ENCODE measurements at places on chromosomes 7 and 10.

GRCh38 chr7:131108212-131108940, 219.3 kb upstream of the MKLN1 start:
- DNase-seq = peak; percentile 86

DNA sequence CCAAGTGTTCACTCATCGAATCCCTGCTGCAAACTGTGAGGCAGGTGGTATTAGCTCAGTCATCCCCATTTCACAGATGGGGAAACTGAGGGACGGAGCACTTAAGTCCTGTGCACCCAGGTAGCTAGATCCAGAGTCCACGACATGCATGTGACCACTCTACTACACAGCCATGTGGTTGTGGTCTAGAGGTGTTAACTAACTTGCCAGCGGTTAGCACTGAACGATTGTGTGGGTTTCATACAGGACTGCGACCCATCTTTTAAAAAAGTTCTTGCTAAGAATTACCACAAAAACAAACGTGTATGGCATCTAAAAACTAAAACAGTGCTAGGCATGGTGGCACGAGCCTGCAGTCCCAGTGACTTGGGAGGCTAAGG, 16.1 kb upstream of the ABCC2 start:
- DNase-seq = no peak

GRCh38 chr7:92423710-92424131, 23.6 kb upstream of the GATAD1 start:
- no peak for DNase-seq

- DNase-seq = no peak
Measured at GRCh38 chr7:139651308-139651707, 126.5 kb downstream of the HIPK2 start.

DNA sequence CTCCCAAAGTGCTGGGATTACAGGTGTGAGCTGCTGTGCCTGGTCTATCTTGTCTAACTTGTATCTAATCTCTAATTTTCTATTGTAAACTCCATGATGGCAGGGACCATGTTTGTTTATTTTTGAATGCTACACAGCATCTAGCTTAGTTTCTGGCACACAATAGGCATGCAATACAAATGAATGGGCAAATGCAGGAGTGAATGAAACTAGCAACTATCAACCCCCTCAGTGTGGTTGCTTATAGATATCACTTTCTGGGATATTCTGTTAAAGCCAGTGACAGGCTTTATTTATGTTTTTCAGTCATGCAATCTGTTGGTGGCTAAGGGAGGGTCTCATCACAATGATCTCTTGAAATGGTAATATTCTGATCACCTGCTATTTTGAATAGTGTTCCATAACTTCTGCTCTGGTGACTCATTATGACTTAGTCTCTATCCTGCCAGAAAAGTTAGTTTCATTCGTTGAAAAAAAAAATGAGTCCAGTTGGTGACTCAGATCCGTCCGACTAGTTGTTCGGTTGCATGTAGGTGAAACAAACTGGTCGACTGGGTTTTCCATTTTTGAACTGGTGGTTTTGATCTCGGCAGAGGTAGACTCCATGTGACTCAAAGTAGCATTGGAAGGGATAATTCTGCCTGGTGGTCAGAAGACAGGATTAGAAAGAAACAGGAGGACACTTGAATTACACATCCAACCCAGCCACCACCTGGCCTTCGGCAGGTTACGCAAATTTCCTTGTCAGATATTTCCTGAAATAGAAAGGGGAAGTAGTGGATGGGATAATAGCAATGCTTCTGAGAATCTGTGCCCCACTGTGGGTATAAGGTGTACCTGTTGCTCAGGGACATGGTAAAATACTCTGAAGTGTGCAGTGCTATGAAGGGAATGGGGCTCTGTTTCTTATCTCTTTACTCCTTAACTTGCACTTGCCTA, 76.8 kb downstream of the GATA3 start:
- DNase-seq = no peak

DNA sequence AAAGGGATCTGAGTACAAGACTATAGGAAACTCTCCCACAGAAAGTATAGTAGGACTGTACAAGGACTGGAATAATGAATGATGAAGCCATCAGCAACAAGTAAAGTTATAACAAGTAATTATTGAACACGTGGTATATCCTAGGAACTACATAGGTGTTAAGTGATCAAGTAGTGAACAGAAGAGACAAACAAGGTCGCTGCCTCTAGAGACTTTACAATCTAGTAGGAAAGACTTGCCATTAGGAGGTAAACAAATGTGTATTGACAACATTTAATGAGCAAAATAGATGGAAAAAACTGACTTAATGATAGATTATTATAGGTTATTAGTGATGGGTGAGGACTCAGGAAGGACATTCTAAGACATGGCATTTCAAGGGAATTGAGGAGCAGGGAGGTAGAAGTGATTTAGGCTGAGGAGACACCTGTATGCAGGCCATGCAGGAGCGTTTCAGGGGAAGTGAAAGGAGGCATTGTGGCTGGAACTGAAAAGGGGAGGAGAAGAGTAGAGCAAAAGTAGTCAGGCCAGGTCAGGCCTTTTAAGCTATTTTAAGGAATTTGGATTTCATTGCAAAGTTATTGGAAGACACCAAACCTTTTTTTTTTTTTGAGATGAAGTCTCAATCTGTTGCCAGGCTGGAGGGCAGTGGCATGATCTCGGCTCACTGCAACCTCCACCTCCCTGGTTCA, 8.5 kb upstream of the GLCCI1 start:
- DNase-seq = no peak

- no peak for DNase-seq
Measured at GRCh38 chr7:55053651-55054571, 35.1 kb downstream of the EGFR start.

DNA sequence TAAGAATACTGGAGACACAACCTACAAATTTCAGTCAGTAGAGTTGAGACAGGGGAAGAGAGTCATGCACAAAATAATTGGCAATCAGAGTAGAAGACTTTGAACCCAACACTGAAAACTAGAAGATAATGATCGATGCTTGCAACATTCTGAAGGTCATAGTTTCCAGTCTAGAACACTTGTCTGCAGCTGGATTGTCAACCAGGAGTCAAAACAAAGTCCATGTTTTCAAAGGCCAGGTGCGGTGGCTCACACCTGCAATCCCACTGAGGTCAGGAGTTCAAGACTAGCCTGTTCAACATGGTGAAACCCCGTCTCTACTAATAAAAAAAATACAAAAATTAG, 26.8 kb upstream of the SMURF1 start:
- DNase-seq = no peak

DNA sequence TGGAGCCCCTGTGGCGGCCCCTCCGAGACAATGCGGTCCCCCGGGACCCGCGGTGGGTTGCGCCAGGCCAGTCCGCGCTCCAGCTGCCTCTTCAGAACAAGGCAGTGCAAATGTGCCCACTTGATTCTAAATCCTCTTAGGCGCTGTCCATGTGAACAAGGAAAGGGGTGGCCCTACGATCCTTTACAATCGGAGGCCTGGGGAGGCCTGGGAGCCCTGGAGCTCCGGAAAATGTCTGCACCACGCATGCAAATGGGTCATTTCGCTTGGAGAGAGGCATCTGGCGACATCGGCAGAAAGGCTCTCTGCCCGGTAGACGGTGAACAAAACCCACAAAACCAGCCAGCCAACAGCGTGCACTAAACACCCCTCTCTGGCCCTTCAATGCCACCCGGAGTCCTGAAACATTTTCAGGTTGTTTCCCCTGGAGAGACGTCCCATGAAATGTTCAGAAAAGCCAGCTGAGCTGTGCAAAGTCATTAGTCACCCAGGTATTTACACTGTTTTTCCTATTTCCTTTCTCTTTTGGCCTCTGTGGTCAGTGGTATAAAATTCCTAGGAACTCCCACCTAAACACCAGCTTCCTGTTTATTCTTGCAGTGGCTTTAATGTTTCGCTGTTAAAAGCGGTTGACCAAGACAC, 102.8 kb upstream of the ZNF438 start:
- no peak for DNase-seq

DNA sequence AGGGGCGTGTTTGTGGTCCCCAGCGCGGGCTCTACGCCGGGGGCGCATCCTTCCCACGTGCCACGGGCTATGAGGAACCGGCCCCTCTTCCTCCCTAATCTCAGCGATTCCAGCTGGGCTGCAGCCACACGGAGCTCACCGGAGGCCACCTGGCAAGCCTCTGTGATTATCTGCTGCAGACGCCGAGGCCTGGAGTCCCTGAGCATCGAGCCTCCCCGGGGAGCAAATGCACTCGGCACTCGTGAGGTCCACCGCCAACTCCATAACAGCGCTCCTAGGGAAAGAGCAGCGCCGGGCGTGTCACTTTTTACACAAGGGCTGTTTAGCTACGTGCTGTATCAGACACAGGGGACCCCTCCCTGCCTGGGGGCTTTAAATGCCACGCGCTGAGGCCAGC, 101.2 kb downstream of the DYNC2I1 start:
- DNase-seq = no peak

- DNase-seq = no peak
Measured at GRCh38 chr10:9625304-9625703, 1392.4 kb upstream of the CELF2 start.

DNA sequence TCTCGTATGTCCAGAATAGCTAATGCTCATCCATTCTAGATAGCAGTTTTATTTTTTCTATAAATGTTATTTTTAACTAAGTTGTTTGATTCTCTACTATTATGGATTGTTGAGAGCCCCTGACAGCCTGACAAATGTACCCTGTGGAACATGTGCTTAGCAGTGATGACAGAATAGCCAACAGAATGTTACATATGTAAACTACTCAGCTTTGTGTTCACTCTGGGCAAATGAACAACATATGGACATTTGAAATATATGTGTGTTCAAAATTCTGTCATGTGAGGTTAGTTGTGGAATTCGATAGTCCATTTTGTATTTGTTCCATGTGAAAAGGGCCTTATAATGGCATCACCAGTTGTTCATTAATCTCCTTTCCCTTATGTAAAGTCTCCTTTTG, 199.7 kb downstream of the EXOC4 start:
- DNase-seq = no peak

DNA sequence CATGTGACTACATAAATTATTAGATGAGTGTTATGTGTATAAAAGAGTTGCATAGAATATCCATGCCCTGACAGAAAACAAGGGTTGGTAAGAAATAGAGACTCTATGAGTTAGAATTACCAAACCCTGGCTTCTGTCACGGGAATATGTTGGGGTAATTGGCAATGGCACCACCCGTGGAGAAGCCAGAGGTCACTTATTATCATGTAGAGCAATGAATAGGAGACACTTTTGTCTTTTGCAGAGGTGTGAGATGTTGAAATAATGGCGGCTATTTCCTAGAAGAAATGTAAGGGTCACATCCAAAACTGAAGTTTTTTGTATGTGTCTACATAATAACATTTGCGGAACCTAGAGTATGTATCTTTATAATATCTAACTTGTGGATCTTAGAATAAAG, 35.3 kb downstream of the ABCB5 start:
- no peak for DNase-seq

DNA sequence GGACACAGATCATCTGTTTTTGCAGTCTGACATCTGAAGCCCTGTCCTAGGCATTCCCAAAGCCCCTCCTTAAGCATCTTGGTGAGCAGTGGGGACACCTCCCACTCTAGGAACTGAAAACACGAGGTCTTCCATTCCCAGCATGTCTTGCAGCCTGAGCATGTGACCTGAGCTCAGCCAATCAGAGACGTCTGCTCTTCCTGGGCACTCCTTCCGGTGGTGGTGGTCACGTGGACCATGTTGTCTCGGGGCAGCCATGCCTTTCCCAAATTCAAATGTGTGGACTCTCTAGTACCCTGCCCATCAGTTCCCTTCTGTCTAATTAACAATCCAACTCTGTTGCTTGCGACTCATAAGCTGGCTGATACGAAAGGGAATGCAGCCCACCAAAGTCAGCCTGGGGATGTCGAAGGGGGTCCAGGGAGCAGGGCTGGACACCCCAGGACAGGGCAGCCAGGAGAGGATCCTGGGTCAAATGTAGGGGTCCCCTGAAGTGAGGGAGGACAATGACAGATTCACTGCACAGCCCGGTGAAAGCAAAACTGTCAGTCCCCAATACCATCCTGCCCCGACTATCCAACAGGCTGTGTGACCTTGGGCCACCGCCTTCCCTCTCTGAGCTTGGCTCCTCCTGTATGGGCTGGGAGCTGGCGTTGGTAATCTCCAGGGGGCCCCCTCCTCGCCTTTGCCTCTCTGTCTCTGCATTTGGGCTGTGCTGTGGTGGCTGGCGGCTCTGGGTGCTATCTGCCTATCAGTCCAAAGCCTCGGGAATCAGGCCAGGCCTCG, 57.4 kb upstream of the BAIAP2L1 start:
- no peak for DNase-seq

DNA sequence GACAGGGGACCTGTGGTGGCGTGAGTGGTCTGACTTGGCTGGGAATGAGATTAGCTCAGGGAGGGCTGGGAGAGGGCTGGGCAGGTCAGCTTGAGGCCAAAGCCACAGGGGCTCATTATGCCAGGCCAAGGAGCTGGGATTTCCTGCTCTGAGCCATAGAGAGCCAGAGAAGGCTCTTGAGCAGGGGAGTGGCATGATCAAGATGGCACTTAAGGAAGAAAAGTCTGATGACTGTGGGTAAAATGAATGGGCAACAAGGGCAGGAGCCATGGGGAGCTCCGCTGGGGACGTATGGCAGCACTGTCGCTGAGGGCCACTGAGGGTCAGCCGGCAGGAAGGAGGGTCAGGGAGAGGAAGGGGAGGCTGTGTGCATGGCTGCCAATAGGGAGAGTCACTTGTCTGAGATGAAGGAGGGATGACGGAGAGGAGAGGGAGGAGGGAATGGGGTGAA, 5.8 kb downstream of the ANTXRL start:
- no peak for DNase-seq

DNA sequence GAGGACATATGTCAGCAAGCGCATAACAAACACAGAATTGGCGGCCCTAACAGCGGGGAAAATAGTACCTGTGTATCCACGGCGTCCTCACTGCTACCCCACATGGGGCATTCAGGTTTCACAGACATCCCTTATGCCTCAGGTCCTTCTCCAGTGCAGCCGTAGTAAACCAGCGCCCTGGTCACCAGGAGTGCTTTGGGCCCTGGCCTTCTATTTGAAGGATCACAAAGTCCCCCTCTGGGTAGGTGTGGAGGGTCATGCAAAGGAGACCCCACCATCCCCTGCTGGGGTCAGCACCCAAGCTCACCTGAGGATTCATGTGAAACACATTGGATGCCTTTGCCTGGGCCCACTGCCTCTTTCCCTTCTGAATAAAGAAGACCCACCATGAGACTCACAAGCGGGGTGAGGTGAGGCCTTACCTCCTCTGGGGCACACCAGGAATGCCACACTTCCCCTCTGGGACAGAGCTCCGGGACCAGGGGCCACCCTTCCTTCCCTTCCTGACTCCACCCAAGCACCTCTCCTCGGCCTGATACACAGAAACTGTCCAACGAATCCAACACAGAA, 18.8 kb downstream of the CLRN3 start:
- DNase-seq = no peak

- DNase-seq = no peak
Measured at GRCh38 chr7:134941185-134941900, 45.0 kb upstream of the AGBL3 start.

- DNase-seq = no peak
Measured at GRCh38 chr7:132618956-132619305, 42.7 kb upstream of the PLXNA4 start.

- no peak for DNase-seq
Measured at GRCh38 chr10:44954962-44955361, 4.6 kb upstream of the RASSF4 start.

GRCh38 chr7:98049034-98049433, 57.6 kb upstream of the LMTK2 start:
- DNase-seq = no peak

Measured in central memory CD4-positive, alpha-beta T cell (primary cell).